ENCODE measurements at places on chromosomes 3 and 15.

GRCh38 chr15:60384053-60384452, 13.7 kb downstream of the ANXA2 start:
- DNase-seq, result no peak

DNA sequence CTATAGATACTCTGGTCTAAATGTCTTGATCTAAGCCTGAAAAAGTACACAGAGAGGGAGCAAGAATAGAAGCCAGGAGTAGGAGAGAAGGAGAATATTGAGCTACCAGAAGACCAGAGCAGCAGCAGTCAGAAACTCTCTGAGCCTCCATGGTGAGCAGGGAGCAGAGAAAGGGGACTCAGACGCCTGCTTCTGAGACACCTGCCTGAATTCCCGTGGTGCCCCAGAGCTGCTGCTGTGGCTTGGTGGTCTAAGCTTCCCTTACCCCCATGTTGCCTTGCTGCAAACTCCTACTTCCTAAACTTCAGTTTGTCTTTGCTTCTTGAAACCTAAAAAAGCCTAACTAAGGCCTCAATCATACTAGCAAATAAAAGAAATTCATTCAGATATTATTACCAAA, 94.9 kb upstream of the STRIT1 start:
- no peak for DNase-seq

DNA sequence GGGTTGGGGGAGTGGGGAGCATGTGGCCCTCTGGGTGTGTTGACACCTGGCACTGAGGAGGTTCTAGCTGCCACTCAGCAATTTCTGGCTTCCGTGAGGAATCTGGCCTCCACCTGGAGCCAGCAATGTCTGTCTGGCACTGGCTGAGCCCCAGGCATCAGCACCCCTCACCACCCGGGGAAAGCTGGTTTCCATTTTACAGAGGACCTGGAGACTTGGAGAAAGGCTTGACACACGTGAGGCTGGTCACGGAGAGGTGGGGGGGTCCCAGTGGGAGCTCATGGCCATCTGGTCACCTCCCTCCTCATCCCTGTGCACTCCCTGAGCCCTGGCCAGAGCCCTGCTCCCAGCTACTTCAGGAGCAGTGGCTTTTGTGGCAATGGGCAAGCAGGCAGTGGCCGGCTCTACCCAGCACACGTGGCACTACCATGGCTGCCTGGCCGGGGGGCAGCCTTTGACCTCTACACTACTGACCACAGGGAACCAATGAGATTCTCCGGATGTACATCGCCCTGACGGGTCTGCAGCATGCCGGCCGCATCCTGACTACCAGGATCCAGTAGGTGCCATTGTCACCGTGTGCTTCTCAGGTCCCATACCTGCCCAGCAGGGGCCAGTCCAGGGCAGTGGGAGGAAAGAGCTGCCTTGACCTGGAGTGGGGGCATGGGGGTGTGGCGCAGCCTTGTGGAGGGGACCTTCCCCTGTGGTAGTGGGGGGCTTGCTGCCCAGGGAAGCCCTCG, 28.5 kb downstream of the ACAD9 start:
- DNase-seq, result no peak

DNA sequence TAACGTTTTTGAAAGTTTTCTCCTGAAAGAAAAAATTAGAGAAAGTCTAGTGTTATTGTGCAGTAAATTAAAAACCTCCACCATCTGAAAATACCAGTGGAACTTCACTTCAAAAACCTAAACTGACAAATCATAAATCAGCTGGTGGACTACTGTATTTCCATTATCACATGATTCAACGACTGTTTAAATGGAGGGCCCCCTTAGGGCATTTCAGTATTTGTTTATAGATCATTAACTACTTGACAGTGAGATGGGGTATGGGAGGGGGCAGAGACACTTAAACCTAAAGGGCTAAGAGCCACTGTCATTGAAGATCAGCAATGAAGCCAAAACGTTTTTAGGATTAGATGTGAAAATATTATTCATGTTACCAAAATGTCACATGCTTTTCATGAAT, 8.8 kb upstream of the C15orf61 start:
- DNase-seq, result no peak

- no peak for DNase-seq
Observed at GRCh38 chr15:63357061-63357460, 24.6 kb downstream of the CA12 start.

DNA sequence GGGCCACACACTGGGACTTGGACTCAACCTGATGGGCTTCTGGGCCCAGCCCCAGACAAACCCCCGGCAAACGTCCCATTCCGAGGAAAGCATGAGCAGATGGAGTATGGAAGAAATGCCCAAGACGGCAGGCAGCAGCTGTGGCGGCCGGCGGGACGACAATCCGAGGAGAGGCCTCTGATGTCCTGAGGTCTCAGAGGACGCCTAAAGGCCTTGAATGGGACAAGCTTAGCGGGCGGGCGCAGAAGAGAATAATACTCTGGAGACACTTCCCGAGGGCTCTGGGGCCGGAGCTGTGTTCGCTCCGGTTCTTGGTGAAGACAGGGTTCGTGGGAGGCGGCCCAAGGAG, 482 bp upstream of the OGG1 start:
- no peak for DNase-seq

DNA sequence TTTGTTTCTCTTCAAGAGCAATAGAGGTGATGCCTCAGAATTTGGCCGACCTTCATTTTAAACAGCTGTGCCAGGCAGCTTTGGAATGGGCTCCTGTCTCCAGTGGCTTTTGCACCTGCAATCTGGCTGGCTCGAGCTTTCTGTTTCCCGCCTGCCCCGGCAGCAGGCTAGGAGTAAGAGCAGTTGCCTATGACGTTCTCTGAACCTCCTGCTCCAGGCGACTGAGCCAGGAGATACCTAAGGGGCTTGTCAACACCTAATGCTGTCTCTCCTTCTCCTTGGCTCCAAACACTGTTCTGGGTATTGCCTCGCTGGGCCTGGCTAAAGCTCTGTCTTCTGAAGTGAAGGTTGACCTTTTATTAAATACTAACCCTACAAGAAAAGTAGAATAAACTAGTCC, 229.9 kb downstream of the LRRN1 start:
- DNase-seq, result no peak

DNA sequence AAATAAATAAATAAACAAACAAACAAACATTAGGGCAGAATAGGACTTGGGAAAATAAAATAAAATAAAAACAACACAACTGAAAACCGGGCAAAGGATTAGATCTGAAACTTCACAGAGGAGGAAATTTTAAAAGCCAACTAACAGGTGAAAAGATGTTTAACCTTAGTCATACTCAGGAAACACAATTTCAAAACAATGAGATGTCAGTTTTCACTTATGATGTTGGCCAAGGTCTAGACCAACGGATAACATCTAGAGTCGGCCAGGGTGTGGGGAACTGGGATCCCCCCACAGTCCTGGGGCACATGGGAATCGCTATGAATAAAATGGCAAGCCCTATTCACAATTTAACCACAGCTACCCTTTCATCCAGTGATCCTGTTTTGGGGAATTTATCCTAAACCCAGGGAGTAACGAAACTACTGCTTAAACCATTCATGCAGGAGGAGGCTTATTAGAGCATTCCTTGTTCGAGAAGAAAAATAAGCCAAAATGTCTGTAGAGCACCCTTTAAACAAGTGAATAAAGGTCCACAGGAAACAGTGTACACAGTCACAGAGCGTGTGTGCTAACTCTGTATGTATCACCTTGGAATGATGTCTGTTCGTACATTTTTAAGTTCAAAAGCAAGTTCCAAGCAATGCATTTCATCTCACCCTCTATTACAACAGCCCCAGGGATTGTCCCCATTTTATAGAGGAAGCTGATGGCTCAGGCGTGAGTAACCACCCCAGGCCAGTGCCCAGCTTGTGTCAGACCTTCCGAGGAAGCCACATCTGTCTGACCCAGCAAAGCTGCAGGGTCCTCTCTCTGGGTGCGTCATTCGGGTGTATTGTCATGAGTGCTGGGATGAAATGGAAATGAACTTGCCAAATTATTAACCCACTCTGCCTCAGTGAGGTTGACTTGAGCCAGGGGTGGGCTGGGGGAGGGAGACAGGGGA, 6.3 kb upstream of the ANPEP start:
- no peak for DNase-seq

GRCh38 chr3:195591852-195592251, 8.1 kb upstream of the APOD start:
- DNase-seq, result no peak

DNA sequence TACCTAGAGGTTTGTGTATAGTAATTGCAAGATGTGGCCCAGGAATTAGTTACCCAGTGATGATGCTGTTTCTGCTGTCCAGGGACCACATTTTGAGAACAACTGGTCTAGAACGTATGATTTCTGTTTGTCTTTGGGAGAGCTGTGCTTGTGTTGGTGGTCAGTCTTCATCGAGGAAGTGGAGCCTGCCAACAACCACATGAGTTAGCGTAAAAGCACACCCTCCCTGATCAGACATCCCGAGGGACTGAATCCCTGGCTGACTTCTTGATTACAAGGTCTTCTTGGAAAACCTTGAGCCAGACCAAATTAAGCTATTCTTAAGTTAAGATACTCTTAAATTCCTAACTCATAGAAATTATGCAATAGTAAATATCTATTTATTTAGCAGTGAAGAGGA, 81.7 kb upstream of the ZPLD1 start:
- no peak for DNase-seq

DNA sequence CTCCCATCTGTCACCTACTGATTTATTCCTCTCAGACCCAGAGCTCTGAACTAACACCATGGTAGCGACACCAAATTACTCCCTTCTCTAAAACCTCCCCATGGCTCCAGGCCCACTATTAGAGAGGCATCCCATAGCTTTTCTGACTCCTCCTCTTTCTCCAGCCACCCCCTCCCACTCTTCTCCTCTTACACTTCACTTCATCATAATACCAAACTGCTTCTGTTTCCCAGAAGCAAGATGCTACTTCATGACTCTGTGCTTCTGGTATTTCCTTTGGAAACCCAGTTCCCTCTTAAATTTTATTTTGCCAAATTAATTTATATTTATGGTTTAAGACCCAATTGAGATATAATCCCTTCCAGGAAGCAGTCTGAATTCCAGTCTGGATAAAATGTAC, 465.1 kb upstream of the PDZRN3 start:
- no peak for DNase-seq

GRCh38 chr3:32195995-32196540, 42.4 kb upstream of the CMTM8 start:
- no peak for DNase-seq

DNA sequence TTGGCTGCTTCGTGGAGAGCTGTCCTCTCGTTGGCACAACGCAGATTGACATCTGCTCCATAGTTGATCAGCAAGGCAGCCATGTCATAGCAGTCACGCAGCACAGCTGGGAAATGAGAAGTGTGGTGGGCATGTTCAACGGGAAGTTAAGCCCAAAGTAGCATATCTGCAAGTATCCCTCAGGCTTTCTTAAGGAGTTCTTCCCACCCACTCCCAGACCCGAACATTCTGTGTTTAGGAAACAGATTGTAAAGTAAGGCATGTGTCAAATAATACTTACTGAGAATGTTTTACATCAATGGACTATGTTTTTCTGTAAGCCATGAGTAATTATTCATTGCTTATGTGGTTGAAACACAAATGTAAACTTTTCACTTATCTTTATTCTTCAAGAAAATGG, 9.2 kb downstream of the ASB14 start:
- no peak for DNase-seq

GRCh38 chr3:186743666-186744065, 26.5 kb downstream of the KNG1 start:
- DNase-seq, result no peak

GRCh38 chr15:64738226-64739095, 36.9 kb downstream of the RBPMS2 start:
- no peak for DNase-seq

DNA sequence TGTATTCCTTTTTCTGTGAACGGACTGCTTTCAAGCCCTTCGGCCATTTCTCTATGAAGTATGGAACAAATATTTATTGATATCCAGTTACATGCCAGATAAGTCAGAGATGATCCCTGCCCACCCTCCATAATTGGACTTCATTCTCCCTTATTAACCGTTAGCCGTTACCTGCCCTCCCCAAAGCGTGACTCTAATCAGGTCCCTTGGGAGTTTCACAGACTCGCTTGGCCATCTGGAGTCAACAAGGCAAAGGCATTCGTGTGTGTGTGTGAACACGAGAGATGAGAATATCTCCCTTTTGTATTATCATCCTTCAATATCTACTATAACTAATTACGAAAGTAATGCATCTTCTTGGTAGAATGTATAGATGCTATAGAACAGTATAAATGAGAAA, 314.5 kb downstream of the TLE3 start:
- no peak for DNase-seq

DNA sequence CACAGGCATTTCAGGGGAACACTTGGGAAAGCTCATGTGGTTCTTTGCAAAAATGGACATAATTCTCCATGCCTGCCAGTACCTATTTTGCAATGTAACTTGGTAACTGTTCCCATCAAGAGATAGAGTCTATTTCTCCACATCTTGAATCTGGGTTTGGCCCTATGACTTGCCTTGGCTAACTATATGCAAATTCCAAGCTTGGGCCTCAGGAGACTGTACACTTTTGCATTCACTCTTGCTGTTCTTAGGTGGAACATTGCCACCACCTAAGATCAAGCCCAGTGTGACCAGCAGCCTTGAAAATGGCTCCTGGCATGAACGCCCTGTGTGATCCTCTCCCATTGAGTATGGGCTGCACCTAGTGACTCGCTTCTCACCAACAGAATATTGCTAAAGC, 19.8 kb upstream of the SMAD6 start:
- DNase-seq, result no peak

- no peak for DNase-seq
Observed at GRCh38 chr15:69082021-69082502, 67.6 kb downstream of the NOX5 start.

- no peak for DNase-seq
Observed at GRCh38 chr3:40828741-40829415, 304.1 kb downstream of the ZNF621 start.

DNA sequence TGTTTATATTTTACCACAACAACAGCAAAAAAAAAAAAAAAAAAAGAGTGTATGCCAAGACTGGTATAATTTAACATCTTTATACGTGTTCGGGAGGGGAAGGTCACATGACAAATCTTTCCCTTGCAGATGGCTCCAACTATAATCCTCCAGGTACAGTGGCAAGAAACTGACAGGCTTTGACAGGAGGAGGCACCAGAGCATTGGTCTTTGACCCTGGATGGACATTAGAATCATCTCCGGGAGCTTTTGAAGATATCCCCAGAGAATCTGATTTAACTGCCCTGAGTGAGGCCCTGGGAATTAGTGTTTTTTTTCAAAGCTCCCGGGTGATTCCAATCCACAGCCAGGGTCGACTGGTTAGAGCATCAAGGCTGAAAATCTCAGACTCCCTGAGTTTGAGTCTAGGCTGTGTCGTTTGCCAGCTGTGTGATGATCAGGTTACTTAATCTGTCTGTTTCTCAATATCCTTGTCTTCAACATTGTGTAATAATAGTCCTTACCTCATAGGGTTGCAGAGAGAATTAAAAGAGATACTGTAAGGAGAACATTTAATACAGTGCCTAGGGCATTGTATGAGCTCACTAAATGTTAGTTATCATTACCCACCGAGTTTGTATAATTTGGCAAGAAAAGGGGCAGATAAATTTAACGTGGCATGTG, 8.9 kb upstream of the SEMA5B start:
- no peak for DNase-seq

DNA sequence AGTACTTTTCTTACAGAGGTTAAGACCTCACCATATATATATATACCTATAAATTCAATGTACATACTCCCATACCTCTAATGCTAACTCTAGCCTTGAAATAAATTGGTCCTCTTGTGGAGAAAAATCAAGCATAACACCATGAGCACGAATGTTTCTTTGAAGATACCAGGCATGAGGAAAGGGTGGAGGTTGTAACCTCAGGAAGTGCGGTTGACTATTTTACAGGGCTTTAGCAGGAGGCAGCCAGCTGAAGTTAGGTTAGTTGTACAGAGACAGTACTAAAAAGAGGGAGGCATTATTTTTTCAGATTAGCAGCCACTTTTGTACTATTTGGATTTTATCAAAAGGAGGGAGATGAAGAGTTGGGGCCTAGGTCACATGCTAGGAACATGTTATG, 767.0 kb downstream of the OTOL1 start:
- no peak for DNase-seq
